SJCRH30 (cell line): ENCODE measurements at places on chromosomes 2 and 18. TPM values are rescaled to one million over a fixed set of nuclear protein-coding genes. Genes with fewer than 3 reads are reported as not detected.

DNA sequence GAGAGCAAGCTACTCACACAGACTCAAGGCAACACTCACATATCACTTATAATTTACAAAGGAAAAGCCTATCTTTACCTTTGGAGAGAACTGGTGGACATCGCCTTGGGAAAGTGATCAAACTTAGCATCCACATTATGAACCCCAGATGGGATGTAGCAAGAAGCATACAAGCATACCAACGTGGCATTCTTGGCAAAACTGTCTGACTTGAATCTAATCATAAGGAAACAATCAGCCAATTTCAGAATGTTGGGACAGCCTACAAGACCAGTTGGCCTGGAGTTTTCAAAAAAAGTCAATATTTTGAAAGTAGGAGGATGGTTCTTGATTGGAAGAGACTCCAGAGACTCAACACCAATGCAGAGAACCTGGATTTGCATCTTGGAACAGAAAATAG lies 79.1 kb upstream of the PMAIP1 start:
- no peak for DNase-seq

Gene CYP1B1
- total RNA-seq: not detected in 2 replicates

Gene OTX1
- total RNA-seq: 4.1 and 4.3 TPM in 2 replicates

- no peak for DNase-seq
These were observed 51.0 kb upstream of the KCNG2 start for GRCh38 chr18:79746730-79747129.

Gene COX5B
- 283 and 314 TPM in 2 replicates for total RNA-seq

GRCh38 chr2:95578539-95578938 lies 13.3 kb upstream of the TRIM43 start:
- DNase-seq: no peak

- peak; percentile 7 for DNase-seq
These were observed 329.5 kb upstream of the SYT4 start for GRCh38 chr18:43606795-43607194.

GRCh38 chr2:202790676-202791075 lies 80.9 kb downstream of the ICA1L start:
- DNase-seq: no peak

Gene RMDN2
- total RNA-seq: 1.5 and 2.1 TPM in 2 replicates

GRCh38 chr2:70083344-70084156 lies 3.7 kb upstream of the PCBP1 start:
- DNase-seq: no peak

- DNase-seq: no peak
These were observed 171.2 kb downstream of the NBAS start for GRCh38 chr2:15389895-15390294.

Gene DSG4
- not detected in 2 replicates for total RNA-seq

- DNase-seq: peak; percentile 43
These were observed 208.4 kb upstream of the COL3A1 start for GRCh38 chr2:188765522-188766470.

DNA sequence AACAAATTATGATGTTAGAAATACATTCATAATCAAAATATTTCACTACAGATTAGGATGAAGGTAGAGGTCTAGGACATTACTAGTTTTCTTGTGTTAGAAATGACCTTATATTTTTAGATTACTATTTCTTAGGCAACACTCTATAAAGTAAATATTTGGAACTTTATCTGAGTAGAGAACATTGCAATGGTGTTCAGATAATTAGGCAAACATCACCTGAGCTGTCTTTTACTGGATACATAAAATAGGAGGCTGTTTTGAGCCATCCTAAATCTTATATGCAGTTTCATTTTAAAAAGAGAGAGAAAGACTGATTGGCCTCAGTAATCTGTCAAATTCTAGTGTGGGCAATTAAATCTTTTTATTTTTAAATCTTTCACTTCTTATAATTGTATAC lies 304.6 kb downstream of the ARHGAP15 start:
- DNase-seq: no peak

Gene SCN2A
- not detected in 2 replicates for total RNA-seq

DNA sequence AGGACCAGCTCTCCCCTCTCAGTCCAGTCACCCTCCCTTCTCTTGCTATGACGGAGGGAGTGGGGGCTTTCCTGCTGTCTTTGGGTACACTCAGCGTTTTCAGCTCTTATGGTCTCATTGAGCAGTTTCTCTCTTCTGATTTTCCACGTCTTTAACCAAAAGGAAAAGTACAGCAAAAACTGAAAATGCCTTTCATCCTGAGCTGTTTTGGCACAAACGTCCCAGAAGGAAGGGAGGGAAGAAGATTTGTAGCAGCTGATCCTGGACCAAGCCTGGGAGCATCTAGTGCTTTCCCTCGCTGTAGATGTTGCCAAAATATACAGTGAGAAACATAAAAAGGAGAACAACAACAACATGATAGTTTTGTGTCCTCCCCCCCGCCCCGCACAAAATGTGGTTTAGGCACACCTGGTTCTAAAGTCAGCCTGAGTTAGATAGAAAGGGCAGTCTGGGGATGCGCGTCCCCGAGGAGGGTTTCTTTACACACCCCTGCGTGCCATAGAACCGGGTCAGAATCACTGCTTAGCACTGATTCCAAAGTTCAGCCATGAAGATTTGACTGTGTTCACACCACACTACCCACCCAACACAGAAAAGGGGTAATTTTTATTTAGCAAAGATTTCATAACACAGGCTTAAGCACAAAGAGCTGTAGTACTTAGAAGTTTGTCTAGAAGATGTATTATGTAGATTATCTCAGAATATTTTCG lies 53.4 kb downstream of the SLC40A1 start:
- DNase-seq: no peak

- DNase-seq: peak; percentile 61
These were observed 21.9 kb downstream of the NEMP2 start for GRCh38 chr2:190512539-190513095.

Gene UXS1
- 47.3 and 48.8 TPM in 2 replicates for total RNA-seq

DNA sequence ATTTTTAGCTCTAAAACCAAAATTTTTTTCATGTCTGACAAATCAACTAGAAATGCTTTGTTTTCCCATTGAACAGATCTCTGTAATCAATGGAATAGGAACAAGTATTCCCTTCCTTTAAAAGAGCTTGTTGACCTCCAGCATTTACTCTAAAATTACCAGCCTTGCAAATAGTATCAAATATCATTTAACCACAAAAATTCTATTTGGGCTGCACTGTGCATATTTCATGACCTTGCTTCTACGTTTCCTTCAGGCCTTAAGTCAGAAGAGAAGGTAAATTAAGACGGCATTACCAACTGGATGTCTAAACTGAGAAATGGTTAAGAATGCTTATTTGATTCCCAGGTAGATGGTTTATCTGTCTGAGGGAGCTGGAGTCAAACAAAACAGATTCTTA lies 33.3 kb upstream of the NRXN1 start:
- no peak for DNase-seq

DNA sequence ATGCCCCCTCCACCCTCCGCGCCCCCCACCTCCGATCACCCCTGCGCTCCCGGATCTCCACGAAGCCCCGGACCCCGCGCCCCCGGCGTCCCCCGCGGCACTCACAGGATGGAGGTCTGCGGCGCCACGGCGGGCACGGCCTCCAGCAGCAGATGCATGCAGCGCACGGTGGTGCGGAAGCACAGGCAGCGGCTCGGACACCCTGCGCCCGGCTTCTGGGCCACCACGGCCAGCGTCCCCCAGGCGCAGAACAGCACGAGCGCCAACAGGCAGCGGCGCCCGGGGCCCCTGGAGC lies 217 bp downstream of the PXDN start:
- peak; percentile 70 for DNase-seq

Gene DYSF
- 13.9 and 15.2 TPM in 2 replicates for total RNA-seq

- DNase-seq: peak; percentile 38
These were observed 34.1 kb upstream of the GNAL start for GRCh38 chr18:11654736-11655605.

Gene INHBB
- not detected in 2 replicates for total RNA-seq

- DNase-seq: no peak
These were observed 2.8 kb upstream of the NCL start for GRCh38 chr2:231467016-231467545.

Gene TM4SF20
- total RNA-seq: not detected in 2 replicates

GRCh38 chr2:118737684-118738083 lies 109.8 kb downstream of the EN1 start:
- DNase-seq: no peak

Gene ZRANB3
- total RNA-seq: 15.6 and 15.9 TPM in 2 replicates

- DNase-seq: no peak
These were observed 38.6 kb downstream of the LAMA3 start for GRCh38 chr18:23727707-23728493.

- no peak for DNase-seq
These were observed 12.3 kb downstream of the PMAIP1 start for GRCh38 chr18:59912007-59912550.

DNA sequence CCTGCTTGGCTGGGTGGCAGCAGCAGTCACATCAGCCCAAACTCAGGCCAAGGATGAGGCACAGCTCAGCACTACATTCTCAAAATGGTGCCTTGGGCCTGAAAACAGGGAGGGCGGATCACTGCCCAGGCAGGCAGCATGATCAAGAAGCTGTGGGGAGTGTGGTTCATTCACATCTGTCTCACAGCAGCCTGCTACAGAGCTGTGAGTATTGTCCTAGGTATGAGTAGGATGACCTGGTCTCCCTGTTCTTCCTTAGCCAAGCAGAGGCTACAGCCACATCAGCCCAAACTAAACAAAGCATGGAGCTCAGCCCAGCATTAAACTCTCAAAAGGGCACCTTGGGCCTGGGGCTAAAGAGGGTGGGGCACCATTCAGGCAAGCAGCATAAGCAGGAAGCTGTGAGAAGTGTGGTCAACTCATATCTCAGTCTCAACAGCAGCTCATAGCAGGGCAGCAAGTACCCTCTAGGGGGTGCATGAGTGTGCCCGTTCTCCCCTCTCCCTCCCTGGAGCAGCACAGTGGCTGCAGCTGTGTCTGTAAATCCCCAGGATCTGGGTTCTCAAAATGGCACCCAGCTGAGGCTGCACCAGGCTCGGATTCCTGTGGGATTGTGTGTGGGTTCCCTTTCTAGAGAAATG lies 139.6 kb downstream of the TRABD2A start:
- DNase-seq: peak; percentile 67

Gene PLEKHH2
- total RNA-seq: 5.4 and 7.1 TPM in 2 replicates

Gene SALL3
- total RNA-seq: not detected in 2 replicates

Gene C2orf80
- total RNA-seq: not detected in 2 replicates

GRCh38 chr2:166332106-166332505 lies 43.6 kb downstream of the SCN9A start:
- no peak for DNase-seq

DNA sequence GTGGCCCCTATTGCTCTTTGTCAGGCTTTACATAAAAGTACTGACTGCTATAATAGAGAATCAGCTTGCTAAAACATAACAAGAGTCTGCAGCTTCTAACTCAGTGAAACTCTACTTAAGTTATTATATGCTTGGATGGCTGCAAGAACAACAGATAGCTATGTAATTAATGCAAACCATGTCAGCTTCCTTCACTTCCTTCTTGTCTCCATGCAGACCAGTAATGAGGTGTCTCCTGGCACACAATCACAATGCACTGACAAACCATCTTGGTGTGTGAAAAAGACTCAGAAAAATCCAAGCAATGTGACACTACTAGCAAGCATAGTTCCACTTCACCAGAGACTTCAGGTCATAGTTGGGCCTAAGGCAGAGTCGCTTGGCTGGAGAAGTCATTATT lies 2068.9 kb upstream of the PIK3C3 start:
- DNase-seq: no peak

DNA sequence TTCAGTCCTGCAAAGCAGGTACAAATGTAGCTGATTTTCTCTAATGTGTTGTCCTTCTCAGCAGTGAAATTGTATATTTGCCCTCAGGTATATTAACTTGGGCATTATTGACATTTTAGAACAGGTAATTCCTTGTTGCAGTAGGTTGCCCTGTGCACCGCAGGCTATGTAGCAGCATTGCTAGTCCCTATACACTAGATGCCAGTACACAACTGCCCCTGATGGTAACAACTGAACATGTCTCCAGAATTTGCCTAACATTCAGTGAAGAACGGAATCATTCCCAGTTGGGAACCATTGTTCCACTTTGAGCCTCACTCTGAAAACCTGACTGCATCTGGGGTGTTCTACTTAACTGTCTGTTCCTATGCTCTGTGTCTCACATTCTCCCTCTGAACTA lies 23.1 kb upstream of the TFPI start:
- DNase-seq: peak; percentile 39

DNA sequence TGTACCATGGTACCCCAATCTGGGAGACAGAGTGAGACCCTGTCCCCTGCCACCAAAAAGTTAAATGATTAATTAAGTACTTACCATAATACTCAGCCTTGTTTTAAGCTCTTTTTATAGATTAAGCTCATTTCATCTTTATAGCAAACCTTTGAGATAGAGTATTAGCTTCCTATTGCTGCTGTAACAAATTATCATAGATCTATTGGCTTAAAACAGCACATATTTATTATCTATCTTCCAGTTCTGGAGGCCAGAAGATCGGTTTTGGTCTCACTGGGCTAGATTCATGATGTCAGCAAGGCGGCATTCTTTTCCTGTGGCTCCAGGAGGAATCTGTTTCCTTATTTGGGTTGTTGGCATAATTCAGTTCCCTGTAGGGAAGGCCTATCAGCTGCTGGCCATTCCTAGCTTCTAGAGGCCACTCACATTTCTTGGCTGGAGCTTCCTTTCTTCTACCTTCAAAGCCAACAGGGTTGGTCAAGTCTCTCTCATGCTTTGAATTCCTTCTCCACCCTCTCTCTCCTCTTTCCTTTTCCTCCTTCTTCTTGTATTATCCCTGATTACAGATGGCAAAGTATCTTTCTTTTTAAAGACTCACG lies 13.7 kb upstream of the GREB1 start:
- DNase-seq: no peak

GRCh38 chr2:225865468-225865867 lies 466.0 kb downstream of the NYAP2 start:
- no peak for DNase-seq

GRCh38 chr18:2197946-2198345 lies 373.4 kb downstream of the METTL4 start:
- no peak for DNase-seq
